ENCODE measurements at places on chromosomes 5 and 9. TPM values are rescaled to one million over a fixed set of nuclear protein-coding genes. Genes with fewer than 3 reads are reported as not detected.

The GARIN3 gene
- not detected for total RNA-seq

The PCA3 gene
- total RNA-seq: not detected

The IFNA21 gene
- not detected for total RNA-seq

The PCSK5 gene
- total RNA-seq: 6.9 TPM

The CARD19 gene
- 54.5 TPM for total RNA-seq

The C5orf52 gene
- not detected for total RNA-seq

The UGT3A1 gene
- total RNA-seq: not detected

The PAIP2 gene
- 108 TPM for total RNA-seq

DNA sequence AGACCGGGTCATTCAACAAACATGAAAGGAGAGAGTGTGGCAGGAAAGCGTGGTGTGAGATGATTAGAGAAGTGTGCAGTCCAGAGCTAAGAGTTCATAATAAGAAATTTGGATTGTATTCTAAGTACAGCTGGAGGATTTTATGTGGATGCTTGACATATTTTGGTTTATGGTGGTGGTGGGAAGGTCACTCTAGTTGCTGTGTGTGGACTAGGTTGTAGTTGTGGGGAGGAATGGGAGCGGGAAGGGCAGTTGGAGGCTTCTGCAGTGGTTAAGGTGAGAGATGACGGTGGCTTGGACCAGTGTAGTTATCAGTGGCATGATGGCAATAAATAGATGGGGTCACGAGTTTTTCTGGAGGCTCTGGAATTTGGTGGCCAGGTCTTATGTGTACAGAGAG lies 45.7 kb upstream of the GPR151 start:
- no peak for DNase-seq

GRCh38 chr9:92820964-92821363 lies 56.3 kb upstream of the BICD2 start:
- DNase-seq: no peak

DNA sequence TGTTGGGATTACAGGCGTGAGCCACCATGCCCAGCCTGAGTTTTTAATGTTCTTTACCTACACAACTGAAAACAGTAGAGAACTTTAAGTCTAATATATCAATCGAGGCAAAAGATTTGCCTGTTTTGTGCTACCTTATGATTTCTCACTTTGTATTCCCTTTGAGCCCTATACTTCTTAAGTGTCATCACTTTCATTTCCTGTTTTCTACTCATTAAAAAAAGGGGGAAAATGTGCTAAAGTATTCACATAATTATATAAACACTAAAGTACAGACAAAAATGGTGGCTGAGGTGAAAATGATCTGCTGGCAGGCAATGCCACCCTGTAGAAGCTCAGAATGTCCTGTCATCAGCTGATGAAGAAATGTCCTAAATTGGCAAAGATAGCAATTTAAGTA lies 23.6 kb downstream of the ATG10 start:
- no peak for DNase-seq

DNA sequence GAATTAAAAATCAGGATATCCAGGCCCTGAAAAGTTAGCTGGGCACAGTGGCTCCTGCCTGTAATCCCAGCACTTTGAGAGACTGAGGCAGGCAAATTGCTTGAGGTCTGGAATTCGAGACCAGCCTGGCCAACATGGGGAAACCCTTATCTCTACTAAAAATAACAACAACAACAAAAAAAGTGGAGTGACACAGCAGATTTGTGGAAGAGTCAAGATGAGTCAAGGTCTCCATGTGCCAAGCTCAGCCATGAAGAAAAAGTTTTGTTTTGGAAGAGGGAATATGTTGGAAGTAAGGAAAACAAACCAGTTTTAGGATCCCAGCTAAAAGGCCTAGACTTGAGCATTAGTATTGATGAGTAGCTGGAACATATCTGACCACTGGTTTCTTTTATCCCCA lies 14.7 kb downstream of the LRRC70 start:
- DNase-seq: no peak
